IPS DF 19.7 (cell line): ENCODE measurements at places on chromosomes 13 and 19.

- no peak for DNase-seq
Observed at GRCh38 chr19:7292950-7293761, 1.1 kb downstream of the INSR start.

GRCh38 chr19:32178956-32179355 lies 166.5 kb upstream of the ZNF507 start:
- no peak for DNase-seq

DNA sequence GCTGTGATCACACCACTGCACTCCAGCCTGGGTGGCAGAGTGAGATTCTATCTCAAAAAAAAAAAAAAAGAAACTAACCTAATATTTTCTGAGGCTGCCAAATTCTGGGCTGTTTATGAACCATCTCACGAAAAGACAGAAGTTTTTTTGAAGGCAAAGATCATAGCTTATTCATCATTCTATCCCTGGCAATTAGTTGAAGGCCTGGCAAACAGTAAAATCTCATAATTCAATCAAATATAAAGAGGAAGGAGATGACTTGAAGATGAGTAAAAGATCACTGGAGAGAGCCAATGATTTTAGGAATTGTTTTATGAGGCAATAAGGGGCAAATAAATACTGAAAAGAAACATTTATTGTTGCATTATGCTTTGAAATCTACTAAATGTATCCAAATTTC lies 216.5 kb downstream of the DCLK1 start:
- DNase-seq: no peak

- no peak for DNase-seq
Observed at GRCh38 chr13:42746866-42747265, 34.5 kb upstream of the FAM216B start.

DNA sequence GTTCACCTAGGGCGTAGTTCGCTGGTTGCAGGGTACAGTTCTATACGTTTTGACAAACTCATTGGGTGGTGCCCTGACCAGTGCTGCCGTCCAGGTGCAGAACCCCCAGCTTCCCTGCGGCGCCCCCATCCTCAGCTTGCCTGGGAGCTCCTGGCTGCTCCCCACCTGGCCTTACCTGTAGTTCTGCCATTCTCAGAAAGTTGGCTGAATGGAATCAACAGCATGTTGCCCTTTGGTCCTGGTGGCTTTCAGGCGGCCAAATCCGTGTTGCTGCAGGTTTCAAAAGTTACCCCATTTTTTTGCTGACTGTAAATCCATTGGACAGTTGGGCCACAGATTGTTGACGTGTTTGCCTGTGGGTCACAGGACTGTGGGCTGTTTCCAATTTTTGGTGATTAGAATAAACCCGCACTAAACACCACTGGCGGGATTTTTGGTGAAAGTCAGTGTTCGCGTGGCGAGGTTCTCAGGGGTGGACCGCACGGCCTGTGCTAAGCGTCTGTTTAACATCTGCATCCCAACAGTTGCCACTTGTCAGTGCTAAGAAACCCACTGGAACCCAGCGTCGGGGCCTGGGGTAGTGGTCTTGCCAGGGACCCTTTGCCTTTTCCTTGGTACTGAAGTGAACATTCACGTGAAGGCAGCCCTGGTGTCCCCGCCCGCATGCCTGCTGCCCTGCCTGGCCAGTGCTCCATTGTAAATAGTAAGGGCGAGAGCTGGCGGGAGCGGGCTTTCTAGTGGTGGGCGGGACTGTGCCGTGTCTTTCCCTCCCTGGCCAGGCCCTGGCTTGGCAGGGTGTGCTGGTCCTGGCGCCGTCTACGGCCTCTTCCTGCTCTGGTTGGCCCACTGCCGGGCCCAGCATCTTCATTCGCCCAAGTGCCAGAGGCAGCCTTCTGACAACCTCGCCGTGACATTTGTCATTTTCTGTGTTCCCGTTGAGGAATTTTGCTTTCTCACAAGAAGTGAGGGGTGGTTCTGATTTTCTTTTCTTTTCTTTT lies 3.3 kb downstream of the DOT1L start:
- DNase-seq: no peak

DNA sequence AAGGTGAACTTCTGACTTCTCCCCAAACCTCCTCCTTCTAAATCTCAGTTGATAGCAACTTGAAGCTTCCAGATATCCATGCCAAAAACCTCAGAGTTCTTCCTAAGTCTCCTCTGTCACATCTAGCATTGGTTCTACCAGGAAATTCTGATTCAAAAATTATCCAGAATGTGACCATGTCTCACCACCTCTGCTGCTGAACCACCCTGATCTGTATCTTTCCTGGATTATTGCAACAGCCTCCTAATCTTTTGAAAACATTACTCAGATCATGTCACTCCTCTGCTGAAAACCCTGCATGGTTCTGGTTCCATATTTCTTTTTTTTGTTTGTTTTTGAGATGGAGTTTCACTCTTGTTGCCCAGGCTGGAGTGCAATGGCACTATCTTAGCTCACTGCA lies 78.7 kb upstream of the TNFSF11 start:
- no peak for DNase-seq

DNA sequence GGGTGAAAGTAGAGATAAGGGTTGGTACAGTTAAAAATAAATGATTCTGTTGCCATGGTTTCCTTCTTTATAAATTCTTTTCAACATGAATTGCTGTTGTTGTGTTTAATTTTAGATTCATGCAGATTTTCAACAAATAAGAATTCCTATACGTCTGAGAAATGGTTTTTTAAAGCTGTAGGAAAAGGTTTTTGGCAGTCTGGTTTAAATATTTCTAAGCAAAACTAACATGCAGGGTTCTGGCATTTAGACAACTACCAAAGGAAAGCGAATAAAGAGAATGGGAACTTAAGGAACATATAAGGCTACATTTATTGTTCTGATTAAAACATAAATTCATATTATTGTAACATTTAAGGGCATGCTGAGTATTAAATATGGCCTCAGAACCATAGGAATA lies 203.0 kb upstream of the MIR17HG start:
- no peak for DNase-seq

DNA sequence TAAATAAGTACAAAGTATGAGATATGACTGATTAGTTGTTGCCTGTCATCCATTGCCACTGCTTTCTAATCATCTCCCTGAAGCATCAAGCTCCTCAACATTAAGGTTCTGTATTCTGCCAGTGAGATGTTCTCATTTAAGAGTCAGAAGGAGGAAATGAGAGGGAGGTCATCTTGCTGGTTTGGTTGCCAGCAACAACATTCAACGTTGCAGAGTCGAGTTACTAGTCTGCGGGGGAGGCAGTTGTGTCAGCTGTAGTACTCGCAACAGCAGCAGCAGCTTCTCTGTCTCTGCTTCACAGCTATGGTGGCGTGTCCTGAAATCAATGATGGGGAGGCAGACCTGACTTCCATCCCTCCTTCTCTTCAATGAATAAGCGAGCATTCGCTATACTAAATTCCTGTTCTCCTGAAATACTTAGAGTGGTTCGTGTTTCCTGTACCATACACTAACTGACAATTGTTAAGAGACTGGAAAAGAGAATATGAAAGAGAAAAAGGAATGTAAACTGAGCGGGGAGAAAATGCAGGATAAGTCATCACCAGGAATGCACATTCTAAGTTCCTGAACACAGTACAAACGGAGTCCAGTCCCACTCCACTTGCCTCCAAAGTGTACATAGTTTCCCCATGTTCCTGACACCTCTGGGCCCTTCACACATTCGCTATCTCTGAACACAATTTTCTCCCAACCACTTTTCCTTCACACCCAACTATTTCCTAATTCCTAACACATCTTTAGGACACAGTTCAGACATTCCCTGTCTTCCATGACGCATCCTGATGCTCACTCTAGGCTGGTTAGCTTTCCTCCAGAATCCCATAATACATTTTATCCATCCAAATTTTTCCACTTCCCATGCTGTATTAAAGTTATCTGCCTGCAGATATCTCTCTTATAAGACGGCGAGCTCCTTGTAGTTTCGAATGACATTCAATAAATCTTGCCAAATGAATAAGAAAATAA lies 263.0 kb downstream of the KLF12 start:
- peak; percentile 30 for DNase-seq

- DNase-seq: no peak
Observed at GRCh38 chr13:66933994-66934393, 296.1 kb downstream of the PCDH9 start.

GRCh38 chr19:12983542-12984142 lies 11.6 kb upstream of the NFIX start:
- DNase-seq: no peak

DNA sequence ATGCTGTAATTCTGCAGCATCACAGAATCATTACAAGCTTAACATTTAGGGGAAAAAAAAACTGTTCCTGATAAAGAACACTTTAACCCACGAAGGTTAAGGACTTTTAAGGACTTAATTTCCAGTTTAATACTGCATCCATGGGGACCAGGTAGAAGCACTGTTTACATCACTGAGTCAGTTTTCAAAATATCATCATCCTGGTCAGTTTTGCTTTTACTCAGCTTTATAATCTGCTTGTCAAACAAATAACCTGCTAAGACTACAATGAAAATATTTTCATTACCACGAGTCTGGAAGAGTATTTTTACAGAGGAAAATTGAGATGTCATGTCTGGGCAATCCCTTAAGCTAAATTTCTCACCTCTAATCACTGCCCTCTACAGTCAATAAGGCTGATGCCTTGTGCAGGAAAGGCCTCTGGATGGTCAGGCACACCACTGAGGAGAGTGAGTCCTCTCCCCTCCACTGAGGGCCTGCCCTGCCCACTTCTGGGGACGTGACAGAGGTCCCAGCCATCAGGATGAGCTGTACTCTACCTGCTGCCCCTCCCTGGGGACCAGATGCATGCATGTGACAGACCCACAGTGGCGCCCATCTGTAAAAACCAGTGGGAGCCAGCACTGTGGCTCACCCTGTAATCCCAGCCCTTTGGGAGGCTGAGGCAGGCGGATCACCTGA lies 31.0 kb downstream of the FOXO1 start:
- DNase-seq: no peak

- no peak for DNase-seq
Observed at GRCh38 chr19:36719687-36720556, 32.5 kb downstream of the ZNF567 start.

DNA sequence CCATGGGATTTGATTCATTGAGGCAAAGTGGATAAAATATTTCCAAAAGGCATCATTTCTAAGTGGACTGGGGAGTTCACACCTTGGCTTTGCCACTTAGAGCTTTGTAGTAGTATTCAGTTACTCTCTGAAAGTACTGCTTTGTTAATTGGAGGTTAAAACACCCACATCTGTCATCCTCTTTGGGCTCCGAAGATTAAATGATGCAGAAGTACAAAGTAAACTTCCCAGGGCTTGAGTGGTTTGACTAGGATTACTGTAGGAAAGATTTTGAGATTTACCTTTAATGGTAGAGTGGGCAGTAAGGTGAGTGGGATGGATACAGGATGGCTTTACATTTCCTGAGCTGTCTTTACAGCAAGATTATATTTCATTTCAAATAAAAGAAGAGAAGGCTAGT lies 42.4 kb downstream of the WASF3 start:
- no peak for DNase-seq

DNA sequence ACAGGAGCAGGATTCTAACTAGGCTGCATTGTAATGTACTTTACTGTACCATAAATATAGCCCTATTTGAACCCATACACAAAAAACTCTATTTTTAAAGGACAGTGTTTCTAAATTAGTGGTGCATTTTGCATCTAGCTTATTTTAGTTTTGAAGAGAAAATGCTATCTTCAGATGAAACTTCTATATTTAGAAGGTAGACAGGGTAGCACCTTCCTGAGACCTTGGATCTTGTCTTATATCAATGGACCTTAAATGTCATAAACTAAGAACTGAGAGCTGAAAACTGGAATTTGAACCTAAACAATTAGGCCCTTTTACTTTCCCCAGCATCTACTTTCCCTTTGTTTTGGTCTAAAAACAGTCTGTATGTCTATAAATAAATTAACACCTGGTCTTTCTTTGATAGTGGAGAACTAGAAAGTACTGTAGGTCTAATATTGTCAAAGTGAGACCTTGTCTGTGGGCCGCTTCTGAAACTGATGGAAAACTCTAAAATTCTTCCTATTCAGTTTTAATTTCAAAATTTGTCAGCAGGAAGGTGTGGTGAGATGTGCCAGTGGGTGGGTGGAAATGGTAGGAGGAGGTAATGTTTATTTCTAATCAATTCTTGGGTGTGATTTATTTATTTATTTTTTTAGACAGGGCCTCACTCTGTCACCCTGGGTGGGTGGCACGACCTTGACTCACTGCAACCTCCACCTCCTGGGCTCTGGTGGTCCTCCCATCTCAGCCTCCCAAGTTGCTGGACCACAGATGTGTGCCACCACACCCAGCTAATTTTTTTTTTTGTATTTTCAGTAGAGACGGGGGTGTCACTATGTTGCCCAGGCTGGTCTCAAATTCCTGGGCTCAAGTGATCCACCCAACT lies 10.1 kb downstream of the COG3 start:
- no peak for DNase-seq
